Right renal cortex interstitium (tissue), 3 donors: ENCODE measurements at places on chromosomes 6 and 20.

GRCh38 chr20:1015181-1015580 lies 13.1 kb upstream of the RSPO4 start:
- no peak for DNase-seq

- DNase-seq, result no peak
Measured at GRCh38 chr20:38261054-38261390, 487 bp upstream of the KIAA1755 start.

DNA sequence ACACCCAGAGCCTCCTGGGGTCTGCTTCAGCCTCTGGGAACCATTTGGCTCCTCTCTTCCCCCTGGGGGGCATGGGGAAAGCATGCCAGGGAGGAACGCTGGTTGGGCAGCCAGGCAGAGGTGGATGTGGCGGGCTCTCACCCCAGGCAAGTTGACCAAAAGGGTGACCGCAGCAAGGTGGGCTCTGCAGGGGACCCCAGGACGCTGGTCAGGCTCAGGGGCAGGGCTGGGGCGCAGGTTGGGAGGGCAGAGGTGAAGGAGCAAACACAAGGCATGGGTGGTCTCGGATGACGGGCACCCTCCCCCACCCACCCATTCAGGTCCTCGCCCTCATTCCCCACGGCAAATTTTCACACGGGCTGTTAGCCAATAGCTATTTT lies 30.2 kb upstream of the MRGBP start:
- DNase-seq, result no peak

GRCh38 chr6:23154159-23154558 lies 584.8 kb downstream of the HDGFL1 start:
- no peak for DNase-seq

- no peak for DNase-seq
Measured at GRCh38 chr20:51799401-51799860, 2.9 kb downstream of the SALL4 start.

GRCh38 chr6:69489970-69490369 lies 306.8 kb downstream of the LMBRD1 start:
- DNase-seq, result no peak

DNA sequence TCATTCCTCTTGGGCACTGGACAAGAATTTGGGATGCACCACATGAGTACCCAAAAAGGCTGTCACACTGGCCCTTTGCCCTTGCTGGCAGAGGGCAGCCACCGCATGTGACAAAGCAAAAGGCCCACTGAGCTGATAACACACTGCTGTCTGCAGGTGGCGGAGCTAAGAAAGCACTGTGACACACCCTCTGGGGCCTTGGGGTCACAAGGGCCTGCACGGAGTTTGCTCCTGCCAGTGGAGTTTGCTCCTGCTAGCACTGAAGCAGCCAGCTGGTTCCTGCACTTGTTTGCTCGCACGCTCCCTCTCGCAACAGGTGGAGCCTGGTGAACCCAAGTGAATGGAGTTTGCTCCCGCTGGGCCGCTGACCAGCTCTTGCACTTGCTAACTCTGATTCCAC lies 132.6 kb downstream of the LCA5 start:
- DNase-seq, result no peak

- peak; percentile 43 for DNase-seq
Measured at GRCh38 chr20:58481481-58482021, 33.6 kb downstream of the APCDD1L start.

DNA sequence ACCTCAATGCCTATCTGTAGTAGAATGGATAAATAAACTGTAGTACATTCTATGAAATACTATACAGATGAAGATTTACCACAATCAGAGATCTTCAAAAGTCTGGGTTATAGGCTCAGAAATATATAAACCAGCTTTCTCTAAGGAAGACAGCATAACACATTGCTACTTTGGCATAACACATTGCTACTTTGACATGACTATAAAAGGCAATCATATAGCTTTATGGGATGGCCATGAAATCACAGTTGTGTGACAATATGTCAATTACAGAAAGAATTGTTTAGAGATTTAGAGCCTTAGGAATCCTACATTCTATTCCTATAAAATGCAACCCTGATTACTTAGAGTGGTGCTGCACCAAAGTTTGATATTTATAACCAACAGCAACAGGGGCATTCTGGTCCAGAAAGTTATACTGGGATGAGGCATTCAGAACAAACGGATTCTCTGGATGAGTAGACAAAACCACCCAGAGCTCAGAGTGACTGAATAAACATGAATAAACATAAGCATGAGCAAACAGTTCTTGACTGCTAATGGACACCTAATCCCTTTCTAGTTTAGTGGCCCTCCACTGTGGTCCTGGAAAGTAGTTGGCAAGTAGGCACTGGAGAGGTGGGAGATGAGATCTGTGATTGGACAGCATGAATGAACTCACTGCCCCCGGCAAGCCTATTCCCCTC lies 12.0 kb downstream of the TTI1 start:
- DNase-seq, result no peak

DNA sequence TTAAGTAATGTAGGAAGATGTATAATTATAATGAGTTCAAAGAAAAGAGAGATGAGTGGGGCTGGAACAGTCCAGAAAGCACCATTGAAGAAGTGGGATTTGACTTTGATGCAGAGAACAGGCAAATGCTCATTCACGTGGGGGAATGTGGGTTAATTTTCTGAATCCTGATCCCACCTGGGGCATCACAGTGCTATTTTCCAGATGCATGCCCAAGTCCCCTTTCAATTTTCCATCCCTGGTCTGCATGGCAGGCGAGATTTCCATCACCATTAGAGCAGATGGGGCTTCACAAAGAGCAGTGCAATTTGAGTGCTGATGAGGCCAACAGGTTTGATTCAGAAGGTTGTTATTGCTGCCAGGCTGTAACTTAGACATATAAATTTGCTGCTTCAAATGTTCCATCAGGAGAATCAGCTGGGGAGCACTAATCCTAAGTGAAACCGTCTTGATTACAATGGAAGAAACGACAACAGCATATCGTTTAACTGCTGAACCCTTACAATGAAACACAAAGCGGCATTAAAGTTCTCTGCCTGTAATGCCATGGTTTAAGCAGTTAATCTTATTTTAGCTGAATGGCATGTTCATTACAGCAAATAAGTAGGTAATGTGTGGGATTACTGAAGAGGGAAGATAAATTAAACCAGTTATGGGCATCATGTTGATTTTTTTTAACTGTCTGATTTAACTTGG lies 45.2 kb downstream of the OSTM1 start:
- DNase-seq, result no peak

- DNase-seq, result no peak
Measured at GRCh38 chr20:23258747-23259121, 91.9 kb upstream of the NXT1 start.

DNA sequence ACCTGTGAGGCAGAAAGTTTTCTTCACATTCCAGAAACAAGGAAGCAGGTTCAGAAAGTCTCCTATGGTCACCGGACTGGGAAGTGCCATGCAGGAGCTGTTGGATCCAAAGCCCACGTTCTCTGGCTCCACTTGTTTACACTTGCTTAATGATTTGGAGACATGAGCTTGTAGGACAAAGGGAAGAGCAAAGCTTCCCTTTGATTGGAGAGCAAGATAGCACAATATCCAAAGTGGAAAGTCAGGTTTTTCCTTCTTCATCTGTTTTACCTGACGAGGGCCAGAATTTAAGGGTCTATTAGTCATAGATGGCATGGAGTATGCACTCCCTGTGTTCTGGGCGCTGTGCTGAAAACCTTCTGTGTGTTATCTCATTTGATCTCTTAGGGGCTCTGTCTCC lies 81.2 kb downstream of the PDE7B start:
- no peak for DNase-seq

- no peak for DNase-seq
Measured at GRCh38 chr6:109055771-109056235, 38.8 kb downstream of the SESN1 start.

GRCh38 chr6:31680226-31681134 lies at the start of gene LY6G5C:
TSS of gene LY6G5C (minus strand) at chr6:31681067. CDS start at chr6:31680373, 694 bp downstream.
- DNase-seq, result no peak

GRCh38 chr6:150999107-150999506 lies 133.6 kb downstream of the MTHFD1L start:
- no peak for DNase-seq

- no peak for DNase-seq
Measured at GRCh38 chr6:3895805-3896204, 46.6 kb downstream of the FAM50B start.

GRCh38 chr20:15921930-15922329 lies 651.3 kb downstream of the KIF16B start:
- DNase-seq, result no peak

GRCh38 chr6:74967821-74968220 lies 238.0 kb downstream of the COL12A1 start:
- DNase-seq, result no peak

DNA sequence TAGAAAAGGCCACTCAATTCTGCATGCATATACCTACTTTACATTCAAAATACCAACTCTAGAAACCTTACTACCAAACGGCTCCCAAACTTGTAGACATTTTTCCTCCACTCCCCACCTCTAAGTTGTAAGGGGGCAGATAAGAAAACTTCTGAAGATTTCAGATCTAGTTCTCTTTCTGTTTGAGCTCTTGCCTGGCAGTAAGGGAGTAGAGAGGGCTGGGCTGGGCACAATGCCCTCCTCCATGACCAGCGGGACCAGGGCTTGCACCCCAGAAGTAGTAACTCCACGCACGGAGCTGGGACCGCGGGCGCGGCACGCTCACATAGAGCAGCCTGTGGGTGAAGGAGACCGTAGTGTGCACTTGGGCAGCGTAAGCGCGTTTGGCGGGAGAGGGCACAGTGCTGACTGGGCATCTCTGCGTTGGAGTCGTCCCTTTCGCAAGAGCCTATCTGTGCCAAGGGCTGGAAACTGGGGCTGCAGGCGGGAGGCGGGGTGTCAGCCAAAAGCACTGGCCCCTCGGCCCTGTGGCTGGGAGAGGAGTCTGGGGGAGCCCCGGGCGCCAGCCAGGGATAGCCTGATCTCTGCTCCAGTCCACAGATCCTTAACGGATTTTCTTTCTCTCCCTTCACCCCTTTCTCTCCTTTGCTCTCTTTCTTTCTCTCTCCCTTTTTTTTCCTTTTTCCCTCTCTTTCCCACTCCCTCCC lies 32.4 kb downstream of the PHACTR1 start:
- no peak for DNase-seq

- DNase-seq, result no peak
Measured at GRCh38 chr6:34890533-34890925, 1.5 kb downstream of the ANKS1A start.

- DNase-seq, result no peak
Measured at GRCh38 chr6:144653885-144654505, 368.9 kb downstream of the UTRN start.

- no peak for DNase-seq
Measured at GRCh38 chr6:158013904-158014504, 32.3 kb downstream of the SYNJ2 start.

- DNase-seq, result no peak
Measured at GRCh38 chr6:166567813-166568212, 18.7 kb downstream of the RAMACL start.

DNA sequence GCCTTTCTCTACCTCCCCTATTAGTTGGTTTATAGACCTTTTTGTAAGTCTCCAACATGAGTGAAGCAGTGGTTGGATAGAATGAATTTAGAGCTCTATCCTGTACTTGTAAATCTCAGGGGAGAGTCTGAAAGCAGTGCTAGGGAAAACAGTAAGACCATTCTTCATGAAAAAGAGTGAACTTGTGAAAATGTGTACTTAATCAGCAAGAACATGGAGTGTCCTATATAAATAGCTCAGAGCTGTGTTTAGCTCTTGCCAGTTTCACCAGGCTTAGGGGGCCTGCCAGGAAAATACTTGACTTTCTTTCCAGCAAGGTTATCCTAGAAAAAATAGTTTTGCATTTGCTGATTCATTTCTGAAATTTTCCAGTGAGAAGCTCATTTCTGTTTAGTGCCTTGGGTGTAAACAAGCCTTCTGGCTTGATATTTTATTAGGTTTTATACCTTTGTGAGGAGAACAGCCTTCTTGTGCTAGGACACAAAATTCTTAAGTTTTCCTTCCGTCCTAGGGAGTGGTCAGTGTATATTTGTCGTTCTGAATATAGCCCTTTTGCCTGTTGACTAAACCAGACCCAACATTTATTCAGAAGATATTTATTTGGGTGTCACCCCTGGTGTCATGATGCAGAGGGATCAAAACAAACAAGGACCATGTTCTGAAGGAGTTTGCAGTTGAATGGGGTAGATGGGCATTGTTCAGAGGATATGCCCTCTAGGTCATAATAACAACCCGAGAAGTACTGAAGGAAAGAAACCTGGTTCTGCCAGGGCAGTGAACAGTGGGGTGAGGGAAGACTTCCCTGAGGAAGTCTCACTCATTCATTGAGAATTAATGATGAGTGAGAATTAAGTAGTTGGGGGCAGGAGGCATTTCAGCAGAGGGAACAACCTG lies 7.6 kb downstream of the ARFGEF2 start:
- DNase-seq, result no peak

- DNase-seq, result no peak
Measured at GRCh38 chr6:170305805-170306323, 694 bp upstream of the FAM120B start.

- peak; percentile 51 for DNase-seq
Measured at GRCh38 chr6:44504301-44504791, 116.8 kb downstream of the CDC5L start.

- DNase-seq, result no peak
Measured at GRCh38 chr20:54995553-54995952, 520.2 kb downstream of the DOK5 start.

DNA sequence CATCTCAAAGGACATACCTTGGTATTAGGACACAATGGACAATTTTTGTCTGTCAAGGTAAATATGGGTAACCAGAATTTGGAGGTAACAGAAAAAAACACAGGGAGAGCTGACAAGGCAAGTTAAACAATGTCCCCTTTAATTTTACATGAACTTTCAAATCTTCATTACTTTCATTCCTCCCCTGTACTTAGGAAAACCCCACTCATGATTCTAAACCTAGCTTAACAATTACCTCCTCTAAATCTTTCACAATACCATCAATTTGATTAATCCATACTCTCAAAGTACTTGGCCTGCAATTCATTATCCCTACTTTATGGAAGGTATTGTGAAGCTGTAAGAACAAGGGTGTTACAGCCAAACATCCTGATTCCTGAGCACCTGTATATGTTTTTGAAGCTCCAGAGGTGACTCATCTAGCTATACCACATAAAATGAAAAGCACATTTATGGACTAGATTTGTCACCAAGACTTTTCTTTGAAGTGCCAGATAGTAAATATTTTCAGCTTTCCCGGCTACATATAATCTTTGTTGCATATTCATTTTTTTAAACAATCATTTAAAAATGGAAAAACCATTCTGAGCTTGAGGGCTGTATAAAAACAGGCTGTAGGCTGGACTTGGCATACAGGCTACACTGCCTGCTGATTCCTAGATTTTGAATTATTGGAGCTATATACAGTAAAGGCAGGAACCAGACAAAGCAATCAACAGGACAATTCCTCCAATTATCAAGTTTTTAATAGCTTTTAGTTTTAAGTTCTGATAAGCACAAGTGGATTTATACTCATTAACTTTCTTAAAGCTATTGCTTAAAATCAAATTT lies 22.9 kb downstream of the DEK start:
- no peak for DNase-seq

GRCh38 chr6:56318851-56319250 lies 71.5 kb upstream of the COL21A1 start:
- no peak for DNase-seq

GRCh38 chr6:41445261-41445660 lies 100.9 kb upstream of the FOXP4 start:
- DNase-seq, result no peak

GRCh38 chr6:1657116-1657770 lies 47.5 kb downstream of the FOXC1 start:
- peak; percentile 56 for DNase-seq
